ENCODE measurements at places on chromosomes 16 and 17.
A peak's percentile ranks its signal among the peaks of the same experiment; 100 is the strongest.

DNA sequence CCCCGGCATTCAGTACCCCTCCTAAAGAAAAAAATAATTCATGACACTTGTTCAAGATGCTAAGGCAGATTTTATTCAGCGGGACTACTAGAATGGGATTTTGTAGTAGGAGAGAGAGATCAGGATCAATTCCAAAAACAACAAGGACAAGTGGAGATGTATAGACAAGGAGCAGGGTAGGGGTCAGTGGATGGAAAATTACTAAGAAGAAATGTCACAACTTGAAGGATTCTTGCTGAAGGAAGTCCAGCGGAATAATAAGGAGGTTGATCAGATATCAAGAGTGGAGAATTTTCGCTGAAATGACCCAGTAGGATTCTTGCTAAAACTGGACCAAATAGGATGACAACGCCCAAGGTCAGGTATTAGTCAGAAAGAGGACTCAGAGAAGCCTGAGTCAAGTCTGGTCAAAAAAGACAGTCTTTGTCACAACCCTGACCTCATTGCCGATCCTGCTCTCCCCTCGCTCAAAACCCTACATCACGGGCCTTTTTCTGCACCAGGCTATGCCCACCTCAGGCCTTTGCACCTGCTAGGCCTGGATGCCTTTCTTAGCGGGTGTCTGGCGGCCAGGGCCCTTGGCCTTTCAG lies 36.9 kb downstream of the MMD start:
- no peak for DNase-seq

DNA sequence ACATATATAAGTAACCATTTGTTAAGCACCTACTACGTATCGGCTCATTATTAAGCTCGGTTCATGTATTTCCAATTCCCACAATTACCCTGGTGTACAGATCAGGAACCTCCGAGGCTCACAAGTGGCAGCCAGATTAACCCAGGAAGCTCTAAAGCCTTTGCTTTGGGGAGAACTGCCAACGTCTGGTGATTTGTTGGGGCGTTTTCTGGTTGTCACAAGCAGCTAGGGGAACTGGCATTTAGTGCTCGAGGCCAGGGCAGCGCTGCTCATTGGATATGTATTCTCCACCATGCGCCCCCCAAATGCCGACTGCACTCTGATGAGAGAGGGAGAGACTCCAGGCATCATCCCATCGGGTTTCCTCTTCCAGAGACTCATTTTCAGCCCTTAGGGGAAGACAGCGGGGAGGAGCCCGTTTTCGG lies 541 bp downstream of the ZNF18 start:
- no peak for DNase-seq

GRCh38 chr16:66950437-66950836 lies 10.6 kb upstream of the CES3 start:
- no peak for DNase-seq

GRCh38 chr16:22928882-22929435 lies 115.0 kb downstream of the HS3ST2 start:
- DNase-seq, result no peak

- DNase-seq, result no peak
Observed at GRCh38 chr17:68829211-68829610, 126.0 kb downstream of the ABCA8 start.

- DNase-seq, result peak; percentile 59
Observed at GRCh38 chr17:74368341-74369081, 1.2 kb downstream of the GPR142 start.

- no peak for DNase-seq
Observed at GRCh38 chr17:76351526-76352071, 2.1 kb downstream of the PRPSAP1 start.
